ENCODE measurements at places on chromosomes 12 and 14.

- DNase-seq, result no peak
These were observed 88.0 kb downstream of the PCNX1 start for GRCh38 chr14:70995211-70995610.

GRCh38 chr12:81992461-81992860, 233.3 kb upstream of the PPFIA2 start:
- DNase-seq, result no peak

DNA sequence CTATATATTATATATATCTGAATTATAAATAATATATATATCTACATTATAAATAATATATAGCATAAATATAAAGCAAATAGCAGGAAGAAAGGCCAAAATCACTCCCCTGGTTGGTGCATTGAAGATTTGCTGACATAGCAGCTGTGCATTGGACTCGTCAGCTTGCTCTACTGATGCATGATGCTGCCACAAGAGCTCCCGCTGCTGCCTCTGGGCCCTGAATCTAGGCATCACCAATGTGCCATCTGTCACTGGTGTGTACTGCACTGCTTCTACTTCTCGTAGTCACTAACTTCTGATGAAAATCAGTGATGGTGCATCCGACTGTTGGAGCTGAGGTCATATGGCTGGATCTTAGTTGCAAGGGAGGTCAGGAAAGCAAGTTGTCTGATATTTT, 205.0 kb downstream of the ADAMTS20 start:
- DNase-seq, result no peak

- no peak for DNase-seq
These were observed 165.7 kb upstream of the FKBP4 start for GRCh38 chr12:2629051-2629450.

DNA sequence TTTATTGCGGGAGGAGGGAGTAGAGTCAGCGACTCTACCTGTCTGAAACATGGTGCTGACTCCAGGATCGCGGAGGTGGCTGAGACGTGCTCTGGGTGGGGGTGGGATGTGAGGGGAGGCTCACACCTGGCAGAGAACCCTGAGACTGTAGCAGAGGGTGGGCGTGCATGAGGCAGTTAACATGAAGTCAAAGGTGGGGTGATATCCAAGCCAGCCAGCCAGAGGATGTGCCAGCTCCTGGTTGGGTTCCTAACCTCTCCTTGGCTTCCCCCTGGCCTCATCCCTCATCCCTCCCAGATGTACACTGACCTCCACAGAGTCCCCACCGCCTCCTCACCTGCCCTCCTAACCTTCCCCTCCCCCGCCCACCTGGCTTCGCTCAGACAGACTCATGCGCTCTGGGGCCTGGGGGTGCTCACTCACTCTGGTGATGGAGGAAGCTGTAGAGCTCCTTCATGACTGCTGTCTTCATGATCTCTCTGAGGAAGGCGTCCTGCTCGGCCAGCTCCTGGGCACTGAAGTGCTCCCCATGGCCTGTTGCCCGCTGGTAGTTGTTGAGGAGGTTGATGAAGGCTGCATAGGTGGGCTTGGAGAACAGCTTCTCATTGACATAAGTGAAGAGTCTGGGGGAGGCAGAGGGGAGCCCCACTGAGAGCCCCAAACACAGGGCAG, 9.3 kb downstream of the ENDOU start:
- DNase-seq, result no peak

- no peak for DNase-seq
These were observed 9.7 kb downstream of the TEDC1 start for GRCh38 chr14:105500726-105501101.

DNA sequence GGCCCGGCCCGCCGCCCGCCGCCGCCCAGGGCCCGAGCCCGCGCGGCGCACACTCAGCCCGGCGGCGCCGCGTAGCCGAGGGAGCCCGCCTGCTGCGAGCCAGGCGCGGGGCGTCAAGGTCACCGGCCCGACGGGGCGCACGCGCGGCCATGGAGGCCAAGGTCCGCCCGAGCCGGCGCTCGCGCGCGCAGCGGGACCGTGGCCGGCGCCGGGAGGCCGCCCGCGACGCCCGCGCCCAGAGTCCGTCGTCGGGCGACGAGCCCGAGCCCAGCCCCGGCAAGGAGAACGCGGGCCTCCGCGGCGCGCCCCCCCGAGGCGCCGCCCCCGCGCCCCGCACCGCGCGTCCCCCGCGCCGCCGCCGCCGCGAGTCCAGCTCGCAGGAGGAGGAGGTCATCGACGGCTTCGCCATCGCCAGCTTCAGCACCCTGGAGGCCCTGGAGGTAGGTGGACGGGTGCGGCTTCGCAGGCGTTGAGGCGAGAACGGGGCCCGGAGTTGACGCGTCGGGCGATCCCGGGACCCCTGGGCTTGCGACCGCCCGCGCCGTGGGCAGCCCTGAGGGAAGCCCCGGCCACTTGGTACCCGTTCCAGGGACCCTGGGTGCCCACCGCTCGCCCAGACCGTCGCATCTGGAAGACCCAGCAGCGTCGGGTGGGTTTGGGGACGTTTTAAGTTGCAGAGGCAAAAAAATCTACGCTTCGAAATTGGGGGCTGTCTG, 629 bp downstream of the FBRSL1 start:
- DNase-seq, result no peak

DNA sequence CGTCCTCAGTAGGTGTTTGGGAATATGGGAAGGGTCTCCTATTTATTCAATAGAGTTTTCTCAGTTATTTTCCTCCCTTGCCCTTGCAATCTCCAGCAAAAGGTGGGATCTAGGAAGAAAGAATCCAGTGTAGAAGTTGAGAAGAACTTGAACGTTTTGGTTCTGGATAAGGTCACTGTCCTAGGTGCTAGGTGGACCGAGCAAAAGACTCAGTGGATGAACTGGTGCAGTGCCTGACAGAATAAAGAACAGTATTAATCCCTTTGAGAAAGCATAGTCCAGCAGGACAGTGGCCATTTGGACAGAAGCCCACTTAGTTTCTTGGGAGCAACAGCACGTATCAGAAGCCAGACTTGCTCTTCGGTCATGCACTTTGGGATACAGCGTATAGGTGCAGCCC, 32.7 kb upstream of the LRTM2 start:
- DNase-seq, result no peak

GRCh38 chr12:40819436-40820108, 127.3 kb downstream of the CNTN1 start:
- DNase-seq, result no peak

GRCh38 chr14:94288610-94289465, 4.2 kb downstream of the SERPINA10 start:
- no peak for DNase-seq

GRCh38 chr14:55936691-55937090, 181.5 kb upstream of the PELI2 start:
- no peak for DNase-seq

DNA sequence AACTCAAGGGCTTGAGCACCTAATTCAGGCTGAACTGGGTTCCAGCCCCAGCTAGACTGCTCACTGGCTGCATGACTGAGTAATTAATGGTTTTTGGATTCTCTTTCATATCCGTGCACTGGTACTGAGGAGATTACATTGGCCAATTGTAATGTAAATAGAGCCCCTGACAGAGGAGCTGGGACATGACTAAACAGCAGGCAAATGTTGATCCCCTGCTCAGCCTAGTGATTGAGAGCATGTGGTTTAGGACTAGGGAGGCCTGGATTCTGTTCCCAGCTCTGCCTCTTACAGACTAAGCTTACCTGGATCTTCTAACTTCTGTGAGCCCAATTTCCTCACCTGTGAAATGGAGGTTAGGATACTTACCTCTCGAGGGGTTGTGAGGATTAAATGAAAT, 204.3 kb downstream of the ESR2 start:
- no peak for DNase-seq

Measured in activated CD4-positive, alpha-beta T cell treated with anti-CD3 and anti-CD28 coated beads for 24 hours (primary cell).